NCI-H69 (cell line): ENCODE measurements at places on chromosomes 3 and 15.

- peak; percentile 64 for DNase-seq
Observed at GRCh38 chr3:183182073-183182472, 19.5 kb upstream of the LAMP3 start.

GRCh38 chr3:189270248-189270832 is 98.6 kb downstream of the TPRG1 start:
- peak; percentile 92 for DNase-seq

GRCh38 chr15:64747578-64747977 is 27.8 kb downstream of the RBPMS2 start:
- no peak for DNase-seq

DNA sequence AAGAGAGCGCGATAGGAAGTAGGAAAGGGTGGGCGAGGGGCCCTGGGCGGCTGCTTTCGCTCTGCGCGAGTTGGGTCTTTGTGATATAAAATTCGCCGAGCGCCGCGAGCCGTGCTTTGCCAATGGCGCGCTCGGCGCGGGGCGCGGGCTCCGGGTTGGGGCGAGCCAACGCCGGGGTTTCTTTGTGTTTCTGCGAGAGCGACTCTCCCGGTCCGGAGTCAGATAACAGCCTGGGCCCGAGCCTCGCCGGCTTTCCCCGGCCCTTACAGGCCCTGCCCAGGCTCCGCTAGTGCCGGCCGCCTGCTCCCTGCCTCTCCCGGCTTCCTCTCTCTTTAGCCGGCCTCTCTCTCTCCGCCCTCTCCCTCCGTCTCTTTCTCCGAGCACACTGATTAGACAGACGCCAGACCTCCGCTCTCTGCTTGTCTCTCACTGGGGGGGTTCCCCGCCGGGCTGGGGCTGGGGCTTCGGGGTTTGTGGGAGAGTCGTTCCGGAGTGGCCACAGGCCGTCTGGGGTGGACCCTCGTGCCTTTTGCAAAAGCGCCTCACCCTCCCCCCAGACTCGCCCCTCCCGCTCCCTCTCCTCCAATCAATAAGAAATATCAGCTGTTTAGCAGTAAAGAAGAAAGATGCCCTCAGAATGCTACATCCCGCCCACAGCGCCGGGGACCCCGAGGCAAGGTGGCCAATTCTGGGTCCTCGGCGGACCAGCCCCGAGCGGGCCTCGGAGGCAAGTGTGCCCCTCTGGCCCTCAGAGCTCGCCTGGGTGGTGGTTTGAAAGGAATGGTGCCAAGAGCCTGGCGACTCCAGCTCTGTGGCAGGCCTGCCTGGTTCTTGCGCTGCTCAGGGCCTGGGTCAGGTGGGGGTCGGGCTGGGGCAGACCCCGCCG is 2.9 kb downstream of the NR2F2 start:
- DNase-seq: peak; percentile 51
